DMS 273 treated with DMSO at 0.1 percent for 48 hours (cell line): ENCODE measurements at places on chromosomes 6 and 20.

DNA sequence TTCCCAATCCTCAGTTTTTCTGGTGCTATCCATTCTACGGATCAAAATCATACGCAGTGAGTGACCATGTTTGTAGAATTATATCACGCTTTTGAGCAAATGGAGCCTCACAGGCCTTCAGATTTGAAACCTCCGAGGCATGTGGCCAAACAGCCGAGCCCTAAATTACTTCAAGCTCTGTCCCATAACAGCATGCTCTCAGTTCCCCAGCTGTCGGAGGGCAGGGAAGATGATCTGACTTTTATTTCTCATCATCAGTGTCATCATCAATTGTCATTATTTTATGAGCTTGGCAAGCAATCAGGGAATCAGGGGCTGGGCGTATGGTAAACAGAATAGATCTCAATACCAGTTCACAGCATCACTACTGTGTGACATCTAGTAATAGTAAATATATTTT, 73.2 kb downstream of the PSMG4 start:
- DNase-seq = no peak

DNA sequence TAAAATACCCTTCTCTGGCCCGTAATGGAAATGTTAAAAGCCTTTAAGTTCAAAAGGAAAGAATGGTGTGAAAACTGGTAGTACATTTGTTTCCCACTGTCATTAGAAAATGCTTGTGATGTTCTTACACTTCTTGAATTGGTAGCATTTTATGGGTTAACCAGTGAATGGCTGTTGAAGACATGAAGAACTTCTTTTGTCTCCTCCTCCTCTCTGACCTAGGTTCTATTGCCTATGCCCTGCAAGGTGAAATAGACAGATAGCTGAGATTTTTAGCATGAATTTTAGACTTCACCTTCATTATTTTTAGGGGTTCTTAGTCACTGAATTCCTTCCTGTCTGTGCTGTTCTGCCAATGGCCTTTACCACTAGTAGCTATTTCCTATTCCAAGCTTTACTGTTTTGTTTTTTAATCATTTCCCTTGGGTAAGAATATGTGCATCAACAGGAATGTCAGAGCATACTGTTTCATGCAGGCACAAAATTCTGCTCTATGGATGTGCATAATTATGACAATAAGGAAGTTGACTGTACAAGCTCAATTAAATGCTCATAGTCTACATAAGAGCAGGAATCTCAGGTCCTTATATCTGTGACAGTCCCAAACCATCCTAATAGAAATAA, 4.9 kb downstream of the TNFAIP3 start:
- no peak for DNase-seq

DNA sequence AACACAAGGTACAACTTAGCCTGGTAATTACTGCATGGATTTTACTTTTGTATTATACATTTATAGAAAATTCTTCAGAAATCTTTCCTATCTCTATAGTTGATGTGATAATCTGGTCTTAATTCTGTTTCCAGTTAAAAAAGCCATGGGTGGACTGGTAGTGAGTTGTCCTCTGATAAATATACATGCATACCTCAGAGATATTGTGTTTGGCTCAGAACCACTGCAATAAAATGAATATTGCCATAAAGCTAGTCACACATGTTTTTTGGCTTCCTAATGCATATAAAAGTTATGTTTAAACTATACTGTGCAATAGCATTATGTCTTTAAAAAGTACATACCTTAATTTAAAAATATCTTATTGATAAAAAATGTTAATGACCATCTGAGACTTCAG, 708.6 kb upstream of the MARCKS start:
- no peak for DNase-seq

DNA sequence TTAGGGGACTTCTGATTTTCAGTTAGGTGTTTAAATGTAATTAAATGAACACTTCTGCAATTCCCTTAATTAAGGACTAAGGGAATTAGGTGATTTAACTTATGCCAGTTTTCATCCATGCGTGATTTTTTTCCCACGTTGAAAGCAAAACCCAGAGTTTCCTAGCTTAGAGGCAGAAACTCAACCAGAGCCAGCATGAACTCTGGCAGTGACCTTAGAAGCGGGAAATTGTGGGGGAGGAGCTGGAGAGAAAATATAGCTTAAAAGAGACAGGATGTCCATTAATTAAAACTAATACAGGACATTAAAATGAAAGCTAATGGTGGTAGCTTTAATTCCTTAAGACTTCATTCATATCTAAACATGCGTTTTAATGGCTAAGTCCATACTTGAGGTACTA, 41.6 kb downstream of the IYD start:
- no peak for DNase-seq

DNA sequence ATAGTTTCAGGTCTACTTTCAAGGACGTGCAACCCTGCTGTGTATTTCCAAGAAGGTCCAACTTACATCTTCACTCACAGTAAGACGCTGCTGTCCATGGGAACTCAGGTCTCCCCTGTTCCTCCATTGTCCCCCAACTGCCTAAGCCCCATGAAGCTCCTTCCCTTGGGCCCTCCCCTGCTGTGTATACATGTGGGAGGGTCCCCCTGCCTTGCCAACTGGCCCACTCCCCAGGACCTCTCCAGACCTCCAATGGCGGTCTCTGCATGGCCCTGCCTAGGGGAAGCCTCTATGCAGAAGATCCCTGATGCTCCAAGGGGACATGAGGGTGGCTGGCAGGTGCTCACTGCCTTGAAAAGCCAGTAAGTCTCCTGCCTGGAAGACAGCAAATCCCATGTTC, 186.7 kb upstream of the CST7 start:
- no peak for DNase-seq

DNA sequence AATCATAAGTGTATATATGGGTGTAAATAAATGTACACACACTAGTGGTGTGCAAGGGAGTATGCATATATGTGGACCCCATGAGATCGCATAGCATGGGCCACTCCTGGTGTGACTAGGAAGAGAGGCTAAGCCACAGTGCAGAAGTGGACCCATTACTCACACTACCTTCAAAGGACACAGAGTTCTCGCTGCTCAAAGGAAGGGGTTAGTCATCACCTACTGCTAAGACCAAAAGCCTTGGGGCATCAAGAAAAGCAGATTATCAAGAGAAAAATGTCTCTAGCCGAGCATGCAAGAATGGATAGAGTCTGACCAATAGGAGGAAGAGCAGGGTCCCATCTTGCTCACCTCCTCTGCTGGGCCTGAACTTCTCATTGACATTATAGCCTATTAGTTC, 195.5 kb downstream of the MAFB start:
- no peak for DNase-seq

DNA sequence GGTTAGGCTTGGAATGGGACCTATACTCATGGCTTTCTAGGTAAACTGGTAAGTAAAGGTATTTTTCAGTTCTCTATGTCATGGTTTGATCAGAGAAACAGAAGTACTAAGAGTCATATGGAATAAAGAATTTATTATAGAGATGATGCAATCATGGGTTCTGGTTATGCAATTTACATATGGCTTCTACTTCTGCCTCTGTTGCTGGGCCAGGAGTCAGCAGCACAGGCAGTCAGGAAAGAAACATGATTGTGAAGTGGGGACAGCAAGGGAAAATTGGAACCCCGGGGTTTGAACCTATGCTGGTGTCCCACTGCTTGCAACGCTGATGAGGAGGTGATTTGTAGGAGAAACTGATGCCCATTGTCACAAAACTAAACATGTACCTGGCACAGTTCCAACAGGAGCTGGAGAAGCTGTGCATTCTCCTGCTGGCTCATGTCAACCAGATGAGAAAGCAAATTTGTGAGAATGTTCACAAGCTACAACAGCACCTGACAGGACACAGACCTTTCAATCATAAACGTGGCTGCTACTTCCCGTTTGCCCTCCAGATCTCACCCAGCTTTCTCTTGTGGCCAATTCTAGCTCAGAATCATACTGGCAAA, 887.1 kb downstream of the TFAP2A start:
- DNase-seq = no peak
